Urothelium cell line (cell line): ENCODE measurements at places on chromosomes 11 and 22.

DNA sequence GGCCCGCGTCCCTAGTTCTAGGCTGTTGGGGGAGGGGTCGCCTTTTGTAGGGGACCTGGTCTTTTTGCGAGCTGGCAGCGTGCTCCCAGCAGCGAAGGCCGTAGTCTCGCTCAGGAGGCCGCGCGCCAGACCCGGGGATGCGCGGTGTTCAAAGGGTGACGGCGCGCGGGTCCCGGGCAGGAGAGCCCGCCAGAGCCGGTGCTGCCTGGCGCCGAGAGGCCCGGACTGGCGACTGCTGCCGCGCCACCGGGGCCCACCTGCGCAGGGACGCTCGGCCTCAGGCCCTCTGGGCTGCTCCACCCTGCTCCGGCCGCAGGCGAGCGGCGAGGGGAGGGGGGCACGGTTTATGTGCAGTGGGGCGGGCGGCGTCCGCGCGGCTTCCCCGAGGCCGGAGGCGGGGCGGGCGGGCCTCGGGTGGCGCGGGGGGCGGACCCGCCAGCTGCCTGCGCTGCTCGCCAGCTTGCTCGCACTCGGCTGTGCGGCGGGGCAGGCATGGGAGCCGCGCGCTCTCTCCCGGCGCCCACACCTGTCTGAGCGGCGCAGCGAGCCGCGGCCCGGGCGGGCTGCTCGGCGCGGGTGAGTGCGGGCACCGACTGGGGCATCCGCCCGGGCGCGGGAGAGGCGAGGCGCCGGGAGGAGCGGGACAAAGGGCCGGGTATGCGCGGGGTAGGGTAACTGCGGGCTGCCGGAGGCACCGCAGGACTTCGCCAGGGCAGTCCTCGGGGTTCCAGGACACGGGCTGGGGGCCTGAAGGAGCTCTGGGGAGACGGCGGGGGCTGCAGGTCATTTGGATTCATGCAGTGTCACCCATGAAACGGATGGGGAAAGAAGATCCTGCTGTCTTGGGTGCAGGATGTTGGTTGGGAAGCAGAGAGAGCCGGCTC is at the start of gene PRSS23:
Gene PRSS23, plus strand, starts transcription at position 467 of the 884 bp plus-strand sequence. CDS start 7,102 bp downstream, outside the sequence.
- no peak for DNase-seq

- no peak for DNase-seq
These were observed 219.2 kb downstream of the TENM4 start for GRCh38 chr11:79221444-79222130.

DNA sequence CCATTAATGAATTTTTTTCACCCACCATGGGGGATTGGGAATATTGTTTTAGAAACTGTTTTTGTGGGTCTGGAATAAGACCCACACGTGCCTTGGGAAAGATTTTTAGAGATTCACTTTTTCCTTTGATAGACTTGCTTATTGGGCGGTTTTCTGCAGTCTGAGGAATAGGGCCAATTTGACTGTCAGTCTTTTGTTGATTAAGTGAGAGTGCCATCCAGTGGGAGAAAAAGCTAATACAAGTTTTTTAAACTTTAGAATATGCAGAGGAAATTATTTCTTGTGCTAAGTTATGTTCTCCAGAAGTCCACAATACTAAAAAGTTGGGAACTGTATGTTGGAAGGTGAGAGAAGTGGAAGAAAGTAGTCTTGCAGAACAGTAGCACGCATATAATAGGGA is 56.1 kb downstream of the PRMT3 start:
- DNase-seq, result peak; percentile 12

- no peak for DNase-seq
These were observed 695.7 kb upstream of the FAT3 start for GRCh38 chr11:91528965-91529364.

DNA sequence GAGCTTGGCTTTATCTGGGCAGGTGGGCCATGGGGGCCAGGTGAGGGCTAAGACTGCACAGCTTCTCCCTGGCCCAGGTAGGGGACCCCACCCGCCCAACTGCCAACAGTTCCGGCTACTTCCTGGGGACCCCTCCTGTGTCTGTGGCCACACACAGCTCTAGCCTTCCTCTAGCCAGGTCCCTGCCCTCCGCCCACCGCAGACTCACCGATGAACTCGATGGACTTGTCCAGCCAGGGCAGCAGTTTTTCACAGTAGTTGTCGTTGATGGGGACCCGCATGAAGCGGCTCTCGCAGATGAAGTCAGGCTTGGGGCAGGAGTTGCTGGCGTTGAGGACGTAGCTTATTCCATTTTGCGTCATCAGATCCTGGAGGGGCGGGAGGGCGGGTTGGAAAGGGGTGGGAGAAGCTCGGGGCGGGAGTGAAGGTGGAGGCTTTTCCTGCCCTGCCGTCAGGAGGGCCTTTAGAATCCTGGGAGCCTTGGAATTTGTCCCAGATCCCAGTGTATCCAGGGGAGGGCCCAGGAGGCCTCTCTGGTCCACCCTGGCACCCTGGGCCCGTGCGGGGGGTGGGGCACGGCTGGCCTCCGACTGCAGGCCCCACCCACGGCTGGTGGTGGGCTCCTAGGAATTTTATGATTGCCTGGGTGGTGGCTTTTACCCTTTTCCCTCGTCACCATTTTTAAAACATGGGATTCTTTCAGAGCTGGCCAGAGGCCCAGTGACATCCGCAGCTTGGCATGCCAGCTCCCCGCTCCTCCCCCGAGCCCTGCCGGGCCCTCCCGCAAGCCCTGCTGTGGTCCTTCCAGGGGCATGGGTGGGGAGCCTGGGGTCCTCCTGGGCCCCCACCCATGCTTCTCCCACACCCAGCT is 13.9 kb downstream of the DUSP8 start:
- peak; percentile 71 for DNase-seq

- no peak for DNase-seq
These were observed 102.8 kb upstream of the HSD17B12 start for GRCh38 chr11:43577566-43578264.

DNA sequence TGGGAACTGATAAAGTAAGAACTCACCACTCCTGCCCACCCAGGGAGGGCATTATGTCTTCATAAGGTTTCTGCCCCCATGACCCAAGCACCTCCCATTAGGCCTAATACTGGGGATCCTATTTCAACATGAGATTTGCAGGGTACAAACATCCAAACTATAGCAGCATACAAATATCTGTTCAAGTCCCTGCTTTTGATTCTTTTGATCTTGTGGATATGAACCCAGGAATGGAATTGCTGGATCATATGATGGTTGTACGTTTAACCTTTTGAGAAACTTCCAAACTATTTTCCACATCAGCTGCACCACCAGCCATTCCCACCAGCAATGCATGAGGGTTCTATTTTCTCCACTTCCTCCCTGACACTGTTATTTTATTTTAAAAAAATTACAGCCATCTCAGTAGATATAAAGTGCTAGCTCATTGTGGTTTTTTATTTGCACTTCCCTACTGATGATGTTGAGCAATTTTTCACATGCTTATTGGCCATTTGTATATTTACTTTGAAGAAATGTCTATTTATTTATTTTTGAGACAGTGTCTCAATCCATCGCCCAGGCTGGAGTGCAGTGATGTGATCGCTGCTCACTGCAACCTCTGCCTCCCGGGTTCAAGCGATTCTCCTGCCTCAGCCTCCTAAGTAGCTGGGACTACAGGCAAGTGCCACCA is 7.1 kb upstream of the ATG16L2 start:
- no peak for DNase-seq

DNA sequence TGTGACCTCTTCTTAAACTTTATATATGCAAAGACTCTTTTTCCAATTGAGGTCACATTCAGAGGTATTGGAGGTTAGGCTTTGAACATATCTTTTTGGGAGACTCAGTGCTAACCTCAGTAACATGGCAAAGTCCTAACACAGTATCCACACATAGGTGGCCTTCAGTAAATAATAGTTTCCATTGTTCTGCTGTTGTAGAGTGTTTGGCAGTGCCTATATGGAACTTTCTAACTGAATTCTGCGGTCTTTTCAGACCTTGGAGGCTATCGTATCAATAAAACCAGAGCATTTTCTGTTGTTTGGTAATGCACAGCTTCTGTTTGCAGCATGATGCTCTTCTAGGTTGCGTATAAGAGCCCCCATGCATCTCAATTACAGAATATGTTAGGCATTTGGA is 47.0 kb downstream of the LDLRAD3 start:
- no peak for DNase-seq

- DNase-seq, result no peak
These were observed 152.2 kb downstream of the ST3GAL4 start for GRCh38 chr11:126507646-126508045.

DNA sequence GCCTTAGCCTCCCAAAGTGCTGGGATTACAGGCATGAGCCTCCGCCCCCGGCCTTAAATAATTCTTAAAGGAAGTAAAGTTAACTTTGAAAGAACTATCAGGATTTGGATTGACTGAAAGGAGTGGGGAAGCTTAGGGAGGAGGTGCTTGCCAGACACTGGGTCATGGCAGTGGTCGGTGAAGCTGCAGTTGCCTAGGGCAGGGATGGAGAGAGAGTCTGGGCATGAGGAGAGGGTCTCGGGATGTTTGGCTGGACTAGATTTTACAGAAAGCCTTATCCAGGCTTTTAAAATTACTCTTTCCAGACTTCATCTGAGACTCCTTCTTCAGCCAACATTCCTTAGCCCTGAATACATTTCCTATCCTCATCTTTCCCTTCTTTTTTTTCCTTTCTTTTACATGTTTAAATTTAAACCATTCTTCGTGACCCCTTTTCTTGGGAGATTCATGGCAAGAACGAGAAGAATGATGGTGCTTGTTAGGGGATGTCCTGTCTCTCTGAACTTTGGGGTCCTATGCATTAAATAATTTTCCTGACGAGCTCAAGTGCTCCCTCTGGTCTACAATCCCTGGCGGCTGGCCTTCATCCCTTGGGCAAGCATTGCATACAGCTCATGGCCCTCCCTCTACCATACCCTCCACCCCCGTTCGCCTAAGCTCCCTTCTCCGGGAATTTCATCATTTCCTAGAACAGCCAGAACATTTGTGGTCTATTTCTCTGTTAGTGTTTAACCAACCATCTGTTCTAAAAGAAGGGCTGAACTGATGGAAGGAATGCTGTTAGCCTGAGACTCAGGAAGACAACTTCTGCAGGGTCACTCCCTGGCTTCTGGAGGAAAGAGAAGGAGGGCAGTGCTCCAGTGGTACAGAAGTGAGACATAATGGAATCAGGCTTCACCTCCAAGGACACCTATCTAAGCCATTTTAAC is at the start of gene NNMT:
Gene NNMT, plus strand, starts transcription at position 724 of the 929 bp plus-strand sequence. Its CDS starts 158 bp downstream, at position 882.
- DNase-seq, result no peak

DNA sequence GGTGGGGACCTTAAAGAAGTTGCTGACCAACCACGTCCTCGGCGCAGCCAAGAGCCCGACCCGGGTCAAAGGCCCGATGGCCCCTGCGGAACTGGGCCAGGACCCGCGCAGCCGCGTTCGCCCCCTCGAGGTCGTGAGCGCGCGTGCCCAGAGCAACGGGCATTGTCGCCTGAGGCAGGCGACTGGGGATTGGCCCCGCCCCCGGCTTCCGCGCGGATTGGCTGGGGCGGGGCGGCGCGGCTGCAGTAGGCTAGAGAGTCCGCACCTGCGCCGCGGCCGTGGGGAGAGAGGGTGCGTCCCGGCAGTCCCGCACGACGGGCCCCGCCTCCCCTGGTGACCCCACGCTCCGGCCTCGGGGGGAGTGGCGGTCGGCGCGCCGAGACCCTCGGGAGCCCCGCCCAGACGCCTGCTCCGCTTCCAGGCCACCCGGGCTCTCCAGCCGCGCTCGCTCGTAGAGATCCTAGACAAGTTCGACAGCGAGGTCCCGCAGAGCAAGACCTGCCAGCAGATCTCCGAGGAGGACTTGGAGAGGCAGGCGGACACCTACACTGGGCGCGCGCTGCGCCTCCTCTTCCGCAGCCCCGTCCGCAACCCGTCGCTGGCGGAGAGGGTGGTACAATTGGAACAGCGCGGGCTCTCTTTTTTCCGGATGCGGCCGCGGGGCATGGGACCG is 8.3 kb upstream of the PPIL2 start:
- peak; percentile 73 for DNase-seq

- DNase-seq, result peak; percentile 28
These were observed 20.4 kb upstream of the EHF start for GRCh38 chr11:34600339-34601084.

GRCh38 chr22:50628543-50629134 is 687 bp upstream of the ARSA start:
- DNase-seq, result no peak

GRCh38 chr11:126307706-126308105 is 3.8 kb downstream of the DCPS start:
- no peak for DNase-seq

DNA sequence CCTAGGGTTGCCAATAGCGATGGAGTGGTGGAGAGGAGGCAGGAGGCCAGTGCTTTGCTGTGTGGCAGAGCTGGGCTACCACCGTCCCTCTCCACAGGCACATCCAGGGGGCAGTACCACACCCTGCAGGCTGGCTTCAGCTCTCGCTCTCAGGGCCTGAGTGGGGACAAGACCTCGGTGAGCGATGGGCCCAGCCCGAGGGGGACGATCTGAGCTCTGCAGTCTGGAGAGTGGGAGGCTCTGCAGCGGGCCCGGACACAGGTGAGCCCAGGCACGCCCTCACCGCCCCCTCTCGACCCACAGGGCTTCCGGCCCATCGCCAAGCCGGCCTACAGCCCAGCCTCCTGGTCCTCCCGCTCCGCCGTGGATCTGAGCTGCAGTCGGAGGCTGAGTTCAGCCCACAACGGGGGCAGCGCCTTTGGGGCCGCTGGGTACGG is 2.5 kb downstream of the PKP3 start:
- DNase-seq, result peak; percentile 30

DNA sequence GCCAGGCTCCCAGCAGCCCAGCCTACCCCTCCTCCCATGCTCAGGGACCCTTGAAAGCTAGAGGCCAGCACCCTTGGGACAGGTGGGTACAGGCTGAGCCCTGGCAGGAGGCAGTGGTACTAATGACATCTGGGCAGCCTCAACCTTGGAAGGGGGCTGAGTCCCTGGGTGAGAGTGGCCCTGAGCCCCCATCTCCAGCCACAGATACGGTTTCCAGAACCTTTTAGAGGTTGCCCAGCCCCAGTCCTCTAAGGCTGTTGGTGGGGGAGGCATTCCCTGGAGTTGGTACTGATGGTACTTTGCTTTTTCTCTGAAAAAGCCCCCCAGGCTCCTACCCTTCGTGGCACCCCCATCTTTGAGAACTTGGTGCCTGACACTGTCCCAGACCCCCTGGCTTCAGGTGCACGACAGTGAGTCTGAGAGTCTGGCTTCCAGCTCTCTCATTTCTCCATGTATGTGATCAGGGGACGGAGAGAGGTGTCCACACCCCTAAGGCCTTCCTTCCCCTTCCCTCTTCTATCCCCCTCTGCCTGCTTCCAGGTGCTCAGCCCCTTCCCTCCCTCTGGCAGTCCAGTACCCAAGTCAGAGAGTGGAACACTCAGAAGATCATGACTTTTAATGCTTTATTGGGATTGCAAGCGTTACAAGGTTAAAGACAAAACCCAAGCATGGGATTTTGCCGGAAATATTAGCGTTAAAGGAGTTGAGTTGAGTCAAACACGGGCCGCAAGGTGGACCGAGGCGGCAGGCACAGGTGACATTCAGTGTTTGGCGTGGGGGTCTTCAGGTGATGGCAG is 10.5 kb downstream of the IGF2 start:
- no peak for DNase-seq

DNA sequence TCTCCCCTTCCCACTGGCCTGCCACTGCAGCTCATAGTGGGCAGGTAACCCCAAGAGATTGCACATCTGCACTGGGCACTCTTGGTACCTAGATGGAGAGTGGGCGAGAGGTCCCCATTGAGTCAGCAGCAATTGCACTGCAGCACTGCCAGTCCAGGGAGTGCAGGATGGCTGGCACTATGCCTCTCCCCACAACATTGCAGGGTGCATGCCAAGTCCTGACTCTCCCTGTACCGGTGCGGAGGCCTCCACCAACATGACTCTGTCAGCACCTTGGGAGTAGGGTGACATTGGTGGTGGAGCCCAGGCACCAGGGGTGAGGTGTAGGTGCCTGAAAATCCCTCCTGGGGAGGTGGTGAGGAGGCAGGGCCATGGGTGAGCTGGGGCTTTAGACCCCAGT is 82.2 kb downstream of the TRAF6 start:
- DNase-seq, result no peak
